ENCODE measurements at places on chromosomes 13 and 19. TPM values are rescaled to one million over a fixed set of nuclear protein-coding genes. Genes with fewer than 3 reads are reported as not detected.

CAPN12 gene
- total RNA-seq = 0.31 TPM

ZNF790 gene
- 23.5 TPM for total RNA-seq

- no peak for DNase-seq
Observed at GRCh38 chr19:22620401-22620800, 13.7 kb upstream of the ZNF492 start.

DNA sequence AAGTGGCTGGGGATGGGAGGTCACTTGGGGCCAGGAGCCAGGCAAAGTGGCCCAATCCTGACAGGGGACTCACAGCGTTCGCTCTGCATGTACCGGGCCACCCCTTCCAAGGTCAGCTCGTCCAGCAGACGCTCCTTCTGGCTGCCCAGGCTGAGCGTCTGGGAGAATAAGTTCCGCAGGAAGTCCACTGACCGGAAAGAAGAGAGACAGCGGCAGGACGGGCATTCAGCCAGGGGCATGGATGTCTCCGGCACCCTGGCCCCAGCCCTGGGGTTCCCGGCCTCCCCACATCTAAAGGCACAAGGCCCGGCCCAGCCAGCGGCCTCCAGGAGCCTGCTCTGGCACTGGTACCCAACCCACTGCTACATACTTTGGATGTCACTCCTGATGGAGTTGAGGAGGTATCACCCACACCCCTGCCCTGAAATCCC lies 6.1 kb downstream of the SIRT2 start:
- DNase-seq = no peak

DNA sequence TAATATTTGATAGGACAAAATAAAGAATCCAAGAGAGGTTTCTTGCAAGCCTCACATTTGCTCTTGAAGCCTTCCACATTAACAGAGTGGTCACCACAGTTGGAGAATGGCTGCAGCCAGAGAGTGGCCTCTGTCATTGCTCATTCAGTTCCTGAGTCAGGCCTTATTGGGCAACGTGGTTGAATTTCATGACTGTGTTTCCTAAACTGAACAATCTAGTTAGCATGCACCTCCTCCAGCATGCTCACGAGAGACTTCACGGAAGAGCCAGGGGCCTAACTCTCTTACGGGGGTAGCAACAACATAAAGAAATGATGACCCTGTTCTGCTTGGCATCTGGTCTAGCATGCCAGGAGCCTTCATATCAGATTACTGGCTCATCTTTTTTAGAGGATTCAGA lies 9.6 kb upstream of the UBL3 start:
- DNase-seq = no peak

GRCh38 chr19:53908106-53908934 lies 758 bp upstream of the CACNG7 start:
- DNase-seq = peak; percentile 57

CCDC8 gene
- total RNA-seq = 68.8 TPM
